ENCODE measurements at places on chromosomes 13 and 19.
A peak's percentile ranks its signal among the peaks of the same experiment; 100 is the strongest.

- no peak overlapping the region for H3K4me3 ChIP-seq
- no peak for DNase-seq
- no peak overlapping the region for H3K27ac ChIP-seq
- peaks cover 14% of the 10 kb centered on the region for H3K4me1 ChIP-seq
- no peaks in the 10 kb centered on the region for H3K27me3 ChIP-seq
Measured at GRCh38 chr19:6811906-6812305, 39.4 kb downstream of the VAV1 start.

GRCh38 chr13:95920485-95920884, 132.7 kb downstream of the UGGT2 start:
- H3K27ac ChIP-seq: no peak overlapping the region
- no peaks in the 10 kb centered on the region for H3K36me3 ChIP-seq
- no peaks in the 10 kb centered on the region for H3K4me1 ChIP-seq
- H3K27me3 ChIP-seq: no peaks in the 10 kb centered on the region
- no peak for DNase-seq
- no peak overlapping the region for H3K4me3 ChIP-seq

DNA sequence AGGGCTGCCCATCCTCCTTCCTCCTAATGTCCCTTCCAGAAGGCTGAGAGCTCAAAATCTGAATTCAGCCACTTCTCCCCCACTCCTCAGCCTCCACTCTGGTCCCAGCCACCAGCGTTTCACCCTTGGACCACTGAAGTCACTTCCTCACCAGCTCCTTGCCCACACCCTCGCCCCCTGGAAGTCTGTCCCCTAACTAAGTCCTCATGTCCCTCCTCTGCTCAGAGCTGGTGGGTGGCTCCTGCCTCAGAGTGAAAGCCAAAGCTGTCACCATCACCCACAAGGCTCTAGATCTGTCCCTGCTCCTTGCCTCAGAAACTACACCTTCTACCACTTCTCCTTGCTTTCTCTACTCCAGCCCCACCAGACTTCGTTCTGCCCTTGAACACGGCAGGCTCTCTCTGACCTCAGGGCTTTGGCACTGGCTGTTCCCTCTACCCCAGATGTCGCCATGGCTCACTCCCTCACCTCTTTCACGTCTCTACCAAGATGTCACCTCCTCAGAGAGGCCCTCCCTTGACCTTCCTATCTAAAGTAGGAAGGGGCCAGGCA, 1.7 kb downstream of the ERCC1 start:
- H3K4me3 ChIP-seq: no peak overlapping the region
- peaks cover 12% of the 10 kb centered on the region for H3K4me1 ChIP-seq
- peak overlapping the region; percentile 8 for H3K27ac ChIP-seq
- H3K36me3 ChIP-seq: no peaks in the 10 kb centered on the region

- peaks cover 25% of the 10 kb centered on the region for H3K4me1 ChIP-seq
- no peak overlapping the region for H3K4me3 ChIP-seq
Measured at GRCh38 chr19:4707956-4708650, 15.5 kb downstream of the DPP9 start.

DNA sequence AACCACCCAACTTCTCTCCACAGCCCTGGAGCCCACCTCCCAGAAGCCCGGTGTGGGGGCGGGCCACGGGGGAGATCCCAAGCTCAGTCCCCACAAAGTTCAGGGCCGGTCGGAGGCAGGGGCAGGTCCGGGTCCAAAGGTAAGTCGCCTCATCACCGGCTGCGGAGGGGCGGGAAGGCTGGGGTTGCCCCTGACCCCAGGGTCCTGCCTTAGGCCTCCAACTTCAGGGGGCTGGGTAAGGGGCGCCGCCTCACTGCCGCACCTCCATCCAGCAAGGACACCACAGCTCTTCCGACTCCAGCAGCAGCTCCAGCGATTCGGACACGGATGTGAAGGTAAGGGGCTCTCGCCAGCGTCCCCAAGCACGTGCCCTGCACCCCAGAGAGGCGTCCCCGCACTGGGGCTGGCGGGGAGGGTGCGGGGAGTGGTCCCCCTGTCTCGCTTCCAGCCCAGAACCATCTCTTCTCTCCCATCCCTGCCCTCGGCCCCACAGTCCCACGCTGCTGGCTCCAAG, 358 bp downstream of the C19orf33 start:
- H3K4me3 ChIP-seq: peak overlapping the region; percentile 44
- no peaks in the 10 kb centered on the region for H3K27me3 ChIP-seq
- no peak for DNase-seq
- H3K4me1 ChIP-seq: peaks cover 14% of the 10 kb centered on the region

GRCh38 chr19:39927524-39928356, 6.7 kb downstream of the FCGBP start:
- H3K27me3 ChIP-seq: no peaks in the 10 kb centered on the region
- no peaks in the 10 kb centered on the region for H3K36me3 ChIP-seq
- no peaks in the 10 kb centered on the region for H3K4me1 ChIP-seq
- DNase-seq: no peak

- peaks cover 24% of the 10 kb centered on the region for H3K4me1 ChIP-seq
- H3K36me3 ChIP-seq: no peaks in the 10 kb centered on the region
- H3K4me3 ChIP-seq: no peak overlapping the region
- H3K27ac ChIP-seq: no peak overlapping the region
- no peak for DNase-seq
- peaks cover 52% of the 10 kb centered on the region for H3K27me3 ChIP-seq
Measured at GRCh38 chr13:43784496-43784895, 2.3 kb downstream of the ENOX1 start.

- H3K4me3 ChIP-seq: no peak overlapping the region
- H3K4me1 ChIP-seq: no peaks in the 10 kb centered on the region
- H3K27me3 ChIP-seq: no peaks in the 10 kb centered on the region
- H3K36me3 ChIP-seq: no peaks in the 10 kb centered on the region
- H3K27ac ChIP-seq: no peak overlapping the region
Measured at GRCh38 chr13:80022146-80022545, 318.8 kb downstream of the SPRY2 start.

DNA sequence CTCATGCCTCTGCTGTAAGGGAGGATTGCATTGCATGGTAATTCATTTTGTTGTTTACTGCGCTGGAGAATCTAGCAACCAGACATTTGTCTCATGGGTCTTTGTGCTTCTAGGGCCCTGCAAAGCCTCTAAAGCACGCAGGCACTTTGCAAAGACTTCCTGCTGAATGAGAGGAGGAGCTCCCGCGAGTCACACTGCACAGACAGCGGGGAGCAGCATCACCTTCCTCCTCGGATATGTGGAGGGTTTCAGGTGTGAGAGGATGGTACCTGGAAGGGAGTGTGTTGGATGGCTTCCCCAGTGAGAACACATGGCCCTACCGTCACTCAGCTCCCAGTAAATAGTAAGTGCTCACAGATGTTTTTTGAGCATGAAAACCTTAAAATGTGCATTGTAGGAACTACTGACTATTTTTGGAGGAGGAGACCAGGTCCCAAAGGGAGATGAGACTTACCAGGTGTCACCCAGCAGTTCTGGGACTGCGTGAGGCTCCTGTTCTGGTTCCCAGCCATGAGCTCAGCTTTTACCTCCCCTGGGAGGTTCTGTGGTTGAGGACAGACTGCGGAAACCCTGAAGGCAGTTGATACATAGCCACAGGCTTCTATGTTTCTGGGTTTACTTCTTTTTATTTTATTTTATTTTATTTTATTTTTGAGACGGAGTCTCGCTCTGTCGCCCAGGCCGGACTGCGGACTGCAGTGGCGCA, 278.0 kb downstream of the FGF9 start:
- no peak overlapping the region for H3K4me3 ChIP-seq
- no peak for DNase-seq
- no peak overlapping the region for H3K27ac ChIP-seq
- H3K4me1 ChIP-seq: no peaks in the 10 kb centered on the region

- DNase-seq: no peak
- H3K27me3 ChIP-seq: no peaks in the 10 kb centered on the region
- peaks cover 2% of the 10 kb centered on the region for H3K4me1 ChIP-seq
- no peak overlapping the region for H3K27ac ChIP-seq
- no peaks in the 10 kb centered on the region for H3K36me3 ChIP-seq
Measured at GRCh38 chr13:99351772-99352171, 44.6 kb upstream of the GPR183 start.

- H3K36me3 ChIP-seq: no peaks in the 10 kb centered on the region
- no peaks in the 10 kb centered on the region for H3K27me3 ChIP-seq
- H3K27ac ChIP-seq: no peak overlapping the region
- no peak overlapping the region for H3K4me3 ChIP-seq
- H3K4me1 ChIP-seq: no peaks in the 10 kb centered on the region
- DNase-seq: no peak
Measured at GRCh38 chr13:40787062-40787461, 2.3 kb upstream of the SLC25A15 start.

- H3K27ac ChIP-seq: no peak overlapping the region
- DNase-seq: no peak
- H3K36me3 ChIP-seq: no peaks in the 10 kb centered on the region
- peaks cover 4% of the 10 kb centered on the region for H3K4me1 ChIP-seq
Measured at GRCh38 chr13:76796851-76797250, 89.4 kb downstream of the KCTD12 start.

GRCh38 chr13:100565286-100565685, 23.3 kb downstream of the GGACT start:
- H3K27ac ChIP-seq: no peak overlapping the region
- H3K36me3 ChIP-seq: no peaks in the 10 kb centered on the region
- no peak overlapping the region for H3K4me3 ChIP-seq
- no peak for DNase-seq
- no peaks in the 10 kb centered on the region for H3K27me3 ChIP-seq
